ENCODE measurements at places on chromosomes 3 and 15.

GRCh38 chr3:134579141-134579665 is 71.6 kb downstream of the KY start:
- no peak overlapping the region for H3K4me3 ChIP-seq
- no peaks in the 10 kb centered on the region for H3K27me3 ChIP-seq
- no peaks in the 10 kb centered on the region for H3K36me3 ChIP-seq

- peaks cover 25% of the 10 kb centered on the region for H3K36me3 ChIP-seq
- DNase-seq, result no peak
- no peak overlapping the region for H3K27ac ChIP-seq
- H3K27me3 ChIP-seq, result no peaks in the 10 kb centered on the region
Measured at GRCh38 chr3:14462738-14463137, 60.3 kb downstream of the SLC6A6 start.

DNA sequence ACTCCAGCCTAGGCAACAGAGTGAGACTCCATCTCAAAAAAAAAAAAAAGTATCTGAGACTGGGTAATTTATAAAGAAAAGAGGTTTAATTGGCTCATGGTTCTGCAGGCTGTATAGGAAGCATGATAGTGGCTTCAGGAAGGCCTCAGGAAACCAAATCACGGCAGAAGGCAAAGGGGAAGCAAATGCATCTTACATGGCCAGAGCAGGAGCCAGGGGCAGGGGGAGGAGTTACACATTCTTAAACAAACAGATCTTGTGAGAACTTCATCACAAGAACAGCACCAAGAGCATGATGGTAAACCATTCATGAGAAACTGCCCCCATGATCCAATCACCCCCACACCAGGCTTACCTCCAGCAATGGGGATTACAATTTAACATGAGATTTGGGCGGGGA is 37.2 kb downstream of the ACAP2 start:
- no peak overlapping the region for H3K27ac ChIP-seq
- DNase-seq, result no peak
- no peak overlapping the region for H3K4me3 ChIP-seq
- peaks cover 9% of the 10 kb centered on the region for H3K4me1 ChIP-seq

- H3K27me3 ChIP-seq, result peaks cover 3% of the 10 kb centered on the region
- DNase-seq, result no peak
- no peaks in the 10 kb centered on the region for H3K4me1 ChIP-seq
- H3K27ac ChIP-seq, result no peak overlapping the region
- H3K36me3 ChIP-seq, result no peaks in the 10 kb centered on the region
Measured at GRCh38 chr3:112374333-112374734, 41.4 kb downstream of the CD200 start.

DNA sequence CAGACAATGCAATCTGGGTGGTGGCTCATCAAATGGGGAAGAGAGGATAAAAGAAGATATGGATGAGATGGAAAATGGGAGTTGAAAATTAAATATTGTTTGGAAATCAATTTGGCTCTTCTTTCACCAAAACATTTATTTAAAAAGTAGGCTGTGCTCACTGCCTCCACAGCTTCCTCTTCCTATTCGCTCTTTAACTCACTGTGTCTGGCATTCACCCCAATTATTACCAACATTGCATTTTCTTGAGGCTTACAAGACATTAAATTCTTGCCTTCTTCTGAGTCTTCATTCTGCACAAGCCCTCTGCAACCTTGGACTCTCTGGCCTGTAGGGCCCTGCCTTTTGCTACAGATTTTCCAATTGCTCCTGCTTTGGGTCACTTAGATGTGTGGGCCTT is 52.9 kb upstream of the TSPAN3 start:
- DNase-seq, result no peak
- no peaks in the 10 kb centered on the region for H3K36me3 ChIP-seq
- no peaks in the 10 kb centered on the region for H3K27me3 ChIP-seq
- no peak overlapping the region for H3K4me3 ChIP-seq

- no peak overlapping the region for H3K4me3 ChIP-seq
- no peak for DNase-seq
- H3K36me3 ChIP-seq, result no peaks in the 10 kb centered on the region
- peak overlapping the region; percentile 36 for H3K27ac ChIP-seq
Measured at GRCh38 chr3:107977221-107978130, 113.4 kb downstream of the CD47 start.

DNA sequence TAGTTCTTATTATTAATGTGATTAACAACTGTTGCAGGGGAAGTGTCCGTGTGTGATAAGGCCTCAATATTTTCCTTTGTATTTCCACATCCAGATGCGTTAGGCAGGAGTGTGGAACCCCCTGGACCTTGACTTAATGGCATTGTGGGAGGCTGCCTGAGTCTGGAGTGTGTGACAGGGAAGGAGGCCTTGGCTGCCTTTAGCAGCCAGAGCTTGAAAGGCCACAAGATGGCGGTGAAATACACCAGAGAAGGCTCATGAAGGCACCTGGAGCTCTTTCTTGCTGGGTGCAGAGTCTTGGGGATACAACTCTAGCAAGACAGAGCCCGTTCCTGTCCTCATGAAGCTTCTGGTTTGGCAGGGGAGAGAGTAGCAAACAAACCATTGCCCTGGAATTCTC is 36.9 kb downstream of the POLR2M start:
- no peak overlapping the region for H3K4me3 ChIP-seq
- no peak overlapping the region for H3K27ac ChIP-seq
- no peaks in the 10 kb centered on the region for H3K27me3 ChIP-seq
- no peaks in the 10 kb centered on the region for H3K36me3 ChIP-seq
- no peaks in the 10 kb centered on the region for H3K4me1 ChIP-seq
- no peak for DNase-seq

Measured in T-cell (primary cell).